ENCODE measurements at places on chromosomes 2 and 18. TPM values are rescaled to one million over a fixed set of nuclear protein-coding genes. Genes with fewer than 3 reads are reported as not detected.

- DNase-seq: no peak
- H3K36me3 ChIP-seq: peaks cover 2% of the 10 kb centered on the region
- H3K4me3 ChIP-seq: no peak overlapping the region
- H3K27ac ChIP-seq: no peak overlapping the region
- H3K27me3 ChIP-seq: peaks cover 8% of the 10 kb centered on the region
Measured at GRCh38 chr2:64770781-64771334, 117.1 kb upstream of the SERTAD2 start.

GRCh38 chr2:29262681-29263260, 147.6 kb downstream of the CLIP4 start:
- H3K27me3 ChIP-seq: peaks cover 9% of the 10 kb centered on the region
- no peaks in the 10 kb centered on the region for H3K36me3 ChIP-seq
- no peaks in the 10 kb centered on the region for H3K4me1 ChIP-seq
- no peak for DNase-seq
- H3K4me3 ChIP-seq: no peak overlapping the region

DNA sequence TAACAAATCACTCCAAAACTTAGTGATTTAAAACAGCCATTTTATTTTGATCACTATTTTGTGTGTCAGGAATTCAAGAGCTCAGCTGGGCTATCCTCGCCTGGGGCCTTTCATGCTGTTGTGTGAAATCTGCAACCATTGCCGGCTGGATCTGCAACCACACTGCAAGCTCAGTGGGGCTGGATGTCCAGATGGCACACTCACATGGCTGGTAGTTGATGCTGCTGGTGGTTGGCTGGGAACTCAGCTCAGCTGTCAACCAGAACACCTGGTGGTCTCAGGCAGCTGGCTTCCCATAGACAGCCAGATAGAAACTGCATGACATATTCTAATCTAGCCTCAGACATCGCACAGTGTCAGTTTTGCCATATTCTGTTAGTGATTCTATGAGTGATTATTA, 30.6 kb upstream of the AP1S3 start:
- H3K27me3 ChIP-seq: no peaks in the 10 kb centered on the region
- DNase-seq: no peak
- no peak overlapping the region for H3K4me3 ChIP-seq
- H3K36me3 ChIP-seq: peaks cover 44% of the 10 kb centered on the region

- H3K36me3 ChIP-seq: no peaks in the 10 kb centered on the region
- no peak for DNase-seq
- no peak overlapping the region for H3K4me3 ChIP-seq
- no peaks in the 10 kb centered on the region for H3K4me1 ChIP-seq
- H3K27ac ChIP-seq: no peak overlapping the region
- H3K27me3 ChIP-seq: no peaks in the 10 kb centered on the region
Measured at GRCh38 chr2:220215785-220216184, 588.4 kb downstream of the SLC4A3 start.

- H3K27me3 ChIP-seq: no peaks in the 10 kb centered on the region
- DNase-seq: no peak
- H3K4me1 ChIP-seq: peaks cover 3% of the 10 kb centered on the region
- H3K36me3 ChIP-seq: no peaks in the 10 kb centered on the region
- H3K27ac ChIP-seq: no peak overlapping the region
Measured at GRCh38 chr2:11581124-11581796, 47.4 kb downstream of the GREB1 start.

- H3K4me1 ChIP-seq: no peaks in the 10 kb centered on the region
- no peaks in the 10 kb centered on the region for H3K27me3 ChIP-seq
- no peak overlapping the region for H3K4me3 ChIP-seq
Measured at GRCh38 chr18:78738076-78738690, 241.4 kb upstream of the SALL3 start.

Gene ARHGEF33
- not detected for total RNA-seq

Gene IL36B
- not detected for total RNA-seq

Gene CABYR
- 1.3 TPM for total RNA-seq

Gene RUFY4
- 2.1 TPM for total RNA-seq

Data from activated CD4-positive, alpha-beta T cell treated with anti-CD3 and anti-CD28 coated beads, Interleukin-2, amount 10 ng/mL, durations not matched to agents 7 days and 5 days (primary cell).